Smooth muscle cell of bladder (primary cell): ENCODE measurements at places on chromosomes 4 and X. TPM values are rescaled to one million over a fixed set of nuclear protein-coding genes. Genes with fewer than 3 reads are reported as not detected.

MTMR8 gene
- total RNA-seq = not detected in 2 replicates

TLR1 gene
- 0.85 and 0.92 TPM in 2 replicates for total RNA-seq

VSIG1 gene
- total RNA-seq = under 0.01 TPM in 1 of 2 replicates, not detected in the other

PAGE2 gene
- total RNA-seq = 0.71 TPM in 1 of 2 replicates, not detected in the other

GPRASP2 gene
- total RNA-seq = 13.8 and 16.0 TPM in 2 replicates

DGAT2L6 gene
- total RNA-seq = not detected in 2 replicates

SPON2 gene
- 388 and 499 TPM in 2 replicates for total RNA-seq

PHOX2B gene
- not detected in 2 replicates for total RNA-seq

C4orf51 gene
- not detected in 2 replicates for total RNA-seq

ETDB gene
- total RNA-seq = not detected in 2 replicates
